ENCODE measurements at places on chromosomes 1 and 21.
A peak's percentile ranks its signal among the peaks of the same experiment; 100 is the strongest.

GRCh38 chr1:17624611-17625233, 85.2 kb downstream of the ARHGEF10L start:
- no peak for DNase-seq

DNA sequence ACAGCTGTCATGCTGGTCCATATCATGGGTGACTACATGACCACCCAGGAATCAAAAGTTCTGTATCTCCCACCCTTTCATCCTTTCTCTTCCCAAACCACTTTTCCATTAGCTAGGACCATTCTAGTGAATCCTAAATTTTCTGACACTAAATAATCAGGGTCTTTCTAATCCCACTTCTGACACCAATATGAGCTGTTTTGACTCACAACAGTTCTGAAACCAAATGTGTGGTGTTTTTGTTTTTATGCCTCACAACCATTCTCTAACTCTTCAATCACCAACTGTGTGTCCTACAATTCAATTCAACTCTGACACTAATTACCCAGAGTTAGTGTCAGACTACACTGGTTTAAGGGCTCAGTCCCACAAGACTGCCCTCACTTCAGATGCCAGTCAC, 63.9 kb downstream of the SMYD2 start:
- no peak for DNase-seq

GRCh38 chr1:32128479-32128878, 20.6 kb downstream of the KPNA6 start:
- DNase-seq = no peak

DNA sequence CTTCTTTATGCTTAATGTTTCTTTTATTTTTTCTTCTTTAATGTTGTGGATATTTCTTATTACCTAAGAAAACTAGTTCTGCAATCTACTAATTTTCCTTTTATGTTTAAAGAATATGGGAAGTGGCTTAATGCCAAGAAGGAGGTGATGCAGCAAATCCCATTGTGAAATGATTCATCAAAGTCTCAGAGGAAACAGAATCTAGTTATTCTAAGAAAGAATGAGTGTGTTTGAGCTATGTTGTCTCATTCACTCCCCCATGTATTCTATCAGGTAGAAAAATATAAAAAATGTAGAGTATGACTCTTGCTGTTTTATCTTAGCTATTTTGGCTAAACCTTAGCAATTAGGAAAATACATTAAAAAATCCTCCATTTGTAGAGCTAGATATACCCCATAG, 659.9 kb upstream of the RGS18 start:
- no peak for DNase-seq

- DNase-seq = no peak
Measured at GRCh38 chr1:40769815-40770214, 13.8 kb upstream of the KCNQ4 start.

GRCh38 chr1:145751491-145752037, 32.3 kb downstream of the CD160 start:
- no peak for DNase-seq

- DNase-seq = no peak
Measured at GRCh38 chr1:180964595-180964994, 51.9 kb downstream of the KIAA1614 start.

DNA sequence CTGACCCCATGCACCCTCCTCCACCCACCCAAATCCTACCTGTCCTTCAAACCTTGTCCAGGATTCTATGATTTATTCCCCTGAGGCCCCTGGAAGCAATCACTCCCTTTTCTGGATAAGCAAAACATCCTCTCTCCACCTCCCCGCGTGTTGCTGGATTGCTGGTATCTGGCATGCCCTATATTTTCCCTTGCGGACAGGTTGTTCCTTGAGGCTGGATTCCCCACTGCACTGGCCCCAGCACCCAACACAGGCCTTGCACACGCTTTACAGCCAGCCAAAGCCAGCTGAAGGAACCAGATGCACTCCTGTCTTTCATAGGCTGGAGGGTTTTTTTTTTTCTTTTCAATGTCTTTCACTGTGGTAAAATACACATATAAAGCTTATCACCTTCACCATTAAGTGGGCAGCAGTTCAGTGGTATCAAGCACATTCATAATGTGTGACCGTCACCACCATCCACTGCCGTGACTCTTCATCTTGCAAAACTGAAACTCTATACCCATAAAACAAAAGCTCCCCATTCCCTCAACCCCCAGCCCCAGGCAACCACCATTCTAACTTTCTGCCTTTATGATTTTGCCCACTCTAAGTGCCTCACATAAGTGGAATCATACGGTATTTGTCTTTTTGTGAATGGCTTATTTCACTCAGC, 50.9 kb downstream of the TOR1AIP2 start:
- no peak for DNase-seq

GRCh38 chr1:168755800-168756418, 26.9 kb upstream of the DPT start:
- no peak for DNase-seq

- DNase-seq = peak; percentile 25
Measured at GRCh38 chr1:38527373-38527966, 332.1 kb downstream of the RRAGC start.

DNA sequence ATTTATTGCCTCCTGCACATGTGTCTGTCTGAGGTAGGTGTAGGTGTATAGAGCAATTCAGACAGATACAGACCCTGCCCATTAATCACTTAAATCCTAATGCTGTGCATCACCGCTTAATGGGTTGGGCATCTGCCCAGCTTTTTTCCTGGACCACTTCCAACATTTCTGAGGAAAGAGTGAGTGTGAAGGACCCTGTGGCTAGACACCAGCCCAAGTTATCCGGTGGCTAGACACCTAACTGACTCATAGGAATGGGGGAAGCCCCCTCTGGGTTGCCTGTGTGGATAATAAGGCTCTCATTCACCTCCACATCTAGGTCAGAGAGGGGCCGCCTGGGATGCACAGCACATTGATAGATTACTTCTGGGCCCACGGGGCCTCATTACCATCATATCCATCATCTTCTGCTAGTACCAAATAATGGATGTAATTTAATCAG, 121.1 kb upstream of the RAVER2 start:
- DNase-seq = no peak

DNA sequence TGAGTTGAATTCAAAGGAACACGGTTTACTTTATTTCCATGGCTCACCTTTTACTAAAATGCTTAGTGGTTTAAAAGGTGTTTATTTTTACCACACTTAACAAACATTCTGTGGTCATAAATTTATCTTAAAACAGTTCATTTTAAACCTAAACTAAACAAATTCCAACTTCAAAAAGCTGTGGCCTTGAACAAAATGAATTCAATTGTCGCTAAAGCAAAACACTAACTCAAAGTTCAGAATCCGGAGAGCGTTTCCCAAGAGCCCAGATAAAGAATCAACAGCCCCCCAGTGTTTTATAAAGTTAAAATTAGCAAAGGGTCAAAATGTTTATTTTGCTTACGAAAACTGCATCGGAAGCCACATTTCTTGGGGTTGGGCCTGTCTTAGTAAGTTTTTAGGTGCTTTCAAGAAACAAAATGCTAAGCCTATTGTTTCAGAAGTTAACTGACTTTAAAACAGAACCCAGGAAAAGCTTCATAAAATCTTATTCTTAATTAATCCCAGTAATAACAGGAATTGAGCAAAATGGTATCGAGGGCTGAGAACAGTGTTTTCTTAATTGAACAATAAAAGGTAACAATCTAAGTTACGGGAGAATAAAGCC, 1.3 kb downstream of the PUM1 start:
- DNase-seq = no peak

DNA sequence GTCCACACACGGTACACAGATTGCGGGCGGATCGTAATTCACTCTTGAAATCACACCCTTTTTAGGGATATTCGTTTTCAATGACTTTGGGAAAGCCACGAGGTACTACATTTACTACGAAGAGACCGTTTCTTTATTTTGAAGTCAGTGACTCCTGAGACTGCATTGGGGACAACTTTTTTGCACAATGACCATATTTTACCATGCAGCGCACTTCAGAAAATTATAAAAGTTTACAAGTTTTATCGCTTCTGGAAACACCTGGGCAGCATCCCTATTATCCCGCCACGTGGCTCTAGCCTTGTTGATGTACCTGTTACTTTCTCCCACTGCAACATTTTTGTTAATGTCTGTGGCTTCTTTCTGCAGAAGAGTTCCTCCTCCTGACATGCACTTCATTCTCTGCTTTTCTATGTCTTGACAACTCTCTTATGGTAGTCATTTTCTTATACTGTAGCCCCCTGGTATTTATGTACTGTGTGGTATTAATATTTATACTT, 1.3 kb upstream of the AKT3 start:
- DNase-seq = no peak

DNA sequence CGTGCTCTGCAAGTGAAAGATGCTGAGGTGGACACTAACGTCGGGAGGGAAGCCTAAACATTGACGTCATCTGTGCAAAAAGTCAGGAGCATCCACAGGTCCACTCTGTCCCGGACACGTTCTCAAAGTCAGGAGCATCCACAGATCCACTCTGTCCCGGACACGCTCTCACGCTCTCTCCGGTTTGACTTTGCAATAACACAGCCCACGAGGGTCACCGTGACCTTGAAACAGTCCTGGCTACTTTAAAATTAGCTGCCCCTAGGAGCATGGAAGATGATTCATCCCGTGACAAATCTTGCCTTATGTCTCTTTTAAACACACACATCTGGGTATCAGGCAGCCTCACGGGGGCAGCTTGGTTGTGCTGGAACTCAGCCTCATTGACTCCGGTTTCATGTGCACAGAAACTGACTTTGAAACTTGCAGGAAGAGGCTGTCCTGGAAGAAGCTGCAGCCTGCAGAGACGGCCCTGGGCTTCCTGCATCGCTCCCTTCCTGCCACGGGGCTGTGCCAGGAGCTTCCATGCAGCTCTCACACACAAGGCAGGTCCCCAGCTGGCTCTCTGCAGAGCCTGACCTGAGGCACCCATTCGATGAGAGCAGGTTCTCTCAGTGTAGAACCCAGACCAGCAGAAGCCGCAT, 18.1 kb upstream of the COL18A1 start:
- DNase-seq = no peak

DNA sequence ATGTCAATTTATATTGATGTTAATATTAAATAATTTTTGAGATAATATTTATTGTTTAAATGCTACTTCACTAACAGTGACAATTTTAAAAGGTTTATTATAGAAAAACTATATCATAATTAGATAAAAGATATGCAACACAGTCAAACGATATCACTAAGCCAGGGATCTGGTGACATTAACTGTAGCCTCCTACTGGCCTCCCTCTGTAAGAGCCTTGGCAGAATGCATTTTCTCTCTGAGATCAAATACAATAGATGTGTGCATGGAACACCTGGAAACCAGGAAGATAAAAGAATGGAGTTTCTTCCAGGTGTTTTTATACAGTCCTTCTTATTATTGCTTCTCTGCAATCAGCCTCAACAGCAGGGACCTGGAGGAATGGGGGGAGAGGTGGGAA, 1762.1 kb downstream of the BRINP3 start:
- no peak for DNase-seq

GRCh38 chr21:28644762-28645161, 347.9 kb downstream of the LTN1 start:
- DNase-seq = no peak

GRCh38 chr1:233328142-233328921, 808 bp downstream of the MAP3K21 start:
- peak; percentile 33 for DNase-seq

DNA sequence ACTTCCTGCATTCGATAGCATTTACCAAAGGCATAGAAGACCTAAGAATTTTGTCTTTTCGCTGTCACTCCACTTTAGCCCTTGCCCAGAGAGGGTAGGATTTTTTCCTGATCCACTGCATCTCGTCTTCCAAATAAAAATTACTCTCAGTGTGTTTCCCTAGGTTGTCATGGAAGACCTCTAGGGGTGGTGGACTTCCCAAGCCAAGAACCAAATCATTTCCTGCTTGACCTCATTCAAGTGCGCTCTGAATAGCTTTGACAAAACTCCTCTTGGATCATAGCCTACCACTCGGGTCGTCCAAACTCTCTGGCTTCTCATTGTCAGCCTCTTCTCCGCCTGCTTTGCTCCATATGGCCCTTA, 431 bp upstream of the C1orf52 start:
- no peak for DNase-seq

DNA sequence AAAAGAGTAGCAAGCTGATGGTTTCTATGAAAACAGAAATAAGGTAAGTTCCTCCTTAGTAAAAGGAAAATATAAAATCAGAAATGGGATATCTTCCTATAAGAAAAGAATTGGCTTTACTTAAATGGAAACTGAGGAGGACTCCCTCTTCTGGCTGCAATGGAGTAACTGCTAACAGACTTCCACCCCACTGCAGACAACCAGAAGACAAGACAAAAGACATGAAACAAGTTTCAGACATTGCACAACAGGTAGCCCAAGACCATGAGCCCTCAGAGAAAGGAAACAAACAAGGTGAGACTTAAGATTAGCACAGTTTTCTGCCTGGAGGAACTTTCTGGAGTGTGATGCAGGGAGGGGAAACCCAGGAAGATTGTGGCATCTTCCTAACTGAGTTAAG, 17.0 kb upstream of the OLFML2B start:
- no peak for DNase-seq

DNA sequence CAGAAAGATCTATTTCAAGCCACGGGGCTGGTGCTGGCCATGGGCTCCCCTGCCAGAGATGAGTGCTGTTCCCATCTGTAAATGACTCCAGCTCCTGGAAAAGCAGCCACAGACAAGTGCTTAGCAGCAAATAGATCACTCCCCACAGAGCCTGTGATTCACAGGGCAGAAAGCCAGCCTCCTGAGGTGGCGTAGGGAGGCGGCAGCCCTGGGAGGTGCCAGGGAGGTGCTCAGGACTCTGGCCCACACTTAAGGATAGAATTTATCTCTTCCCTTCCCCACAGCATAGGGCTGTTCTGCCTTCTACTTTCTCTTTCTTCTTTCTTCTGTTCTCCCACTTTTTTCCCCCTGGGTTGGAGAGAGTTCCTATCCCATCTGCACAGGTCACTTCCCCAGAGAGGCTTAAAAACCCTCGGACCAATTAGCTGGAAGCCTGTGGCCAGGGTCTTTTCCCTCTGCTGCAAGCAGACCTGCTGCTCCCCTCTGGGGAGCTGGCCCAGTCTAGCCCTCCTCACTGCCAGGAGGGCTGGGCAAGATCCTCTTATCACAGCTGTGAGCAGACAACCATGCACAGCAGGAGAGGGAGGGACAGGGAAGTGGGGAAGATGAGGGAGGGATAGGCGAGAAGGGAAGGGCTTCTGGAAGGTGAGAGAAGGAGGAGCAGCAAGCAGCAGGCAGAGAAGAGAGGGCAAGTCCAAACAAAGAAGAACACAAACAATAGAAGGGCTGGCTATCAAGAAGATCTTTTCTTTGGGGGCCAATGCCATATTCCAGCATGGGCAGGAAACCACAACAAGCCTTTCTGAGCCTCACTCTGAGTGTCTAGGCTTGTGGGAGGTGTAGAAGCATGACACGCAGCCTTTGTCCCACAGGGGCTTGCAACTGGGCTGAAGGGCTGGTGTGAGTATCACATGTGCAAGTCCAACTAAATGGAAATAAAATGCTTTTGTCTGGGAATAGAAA, 41.0 kb downstream of the KCND3 start:
- DNase-seq = no peak

Measured in T-helper 1 cell (primary cell).